ENCODE measurements at places on chromosomes 5 and 9. TPM values are rescaled to one million over a fixed set of nuclear protein-coding genes. Genes with fewer than 3 reads are reported as not detected.

FOXD4L4 gene
- not detected for polyA plus RNA-seq

SPAAR gene
- not detected for polyA plus RNA-seq

C5orf34 gene
- polyA plus RNA-seq, result 18.9 TPM

TMC1 gene
- not detected for polyA plus RNA-seq

GABRA6 gene
- not detected for polyA plus RNA-seq

TXNDC15 gene
- 14.9 TPM for polyA plus RNA-seq

SLC22A5 gene
- 8.4 TPM for polyA plus RNA-seq

THOC3 gene
- polyA plus RNA-seq, result 147 TPM

P4HA2 gene
- 10.7 TPM for polyA plus RNA-seq

STXBP1 gene
- polyA plus RNA-seq, result 10.9 TPM
